ENCODE measurements at places on chromosomes 2 and 18.

DNA sequence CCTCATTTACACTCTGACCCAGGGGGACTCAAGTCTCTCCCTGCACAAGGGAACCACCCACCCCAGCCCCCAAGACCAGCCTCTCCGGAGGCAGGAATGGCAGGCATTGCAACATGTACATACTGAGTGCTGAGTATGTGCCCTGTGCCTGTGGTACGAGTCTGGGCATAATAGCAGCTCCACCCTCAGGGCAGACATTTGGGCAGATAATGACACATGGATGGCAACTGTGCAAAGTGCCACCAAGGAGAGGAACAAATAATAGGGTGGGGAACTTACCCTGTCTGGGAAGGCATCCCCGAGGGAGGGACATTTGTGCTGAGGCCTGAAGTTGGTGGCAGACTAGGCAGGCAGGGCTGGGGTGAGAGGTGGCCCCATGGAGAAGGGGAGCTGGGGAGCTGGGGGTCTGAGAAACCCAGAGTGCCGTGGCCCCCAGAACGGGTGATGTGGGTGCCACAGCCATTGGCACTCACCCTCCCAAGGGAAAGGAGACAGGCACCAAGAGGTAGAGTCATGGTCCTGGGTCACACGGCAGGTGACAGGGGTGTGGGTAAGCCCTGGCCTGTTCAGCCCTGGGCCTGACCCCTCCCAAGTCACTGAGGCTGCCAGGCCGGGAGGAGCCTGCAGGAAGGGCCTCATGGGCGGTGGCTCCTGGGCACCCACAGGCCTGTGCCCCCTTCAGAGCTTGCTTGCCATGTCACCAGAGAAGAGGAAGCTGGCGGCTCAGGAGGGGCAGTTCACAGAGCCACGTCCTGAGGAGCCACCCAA is 15.7 kb upstream of the GPR17 start:
- no peak for DNase-seq

DNA sequence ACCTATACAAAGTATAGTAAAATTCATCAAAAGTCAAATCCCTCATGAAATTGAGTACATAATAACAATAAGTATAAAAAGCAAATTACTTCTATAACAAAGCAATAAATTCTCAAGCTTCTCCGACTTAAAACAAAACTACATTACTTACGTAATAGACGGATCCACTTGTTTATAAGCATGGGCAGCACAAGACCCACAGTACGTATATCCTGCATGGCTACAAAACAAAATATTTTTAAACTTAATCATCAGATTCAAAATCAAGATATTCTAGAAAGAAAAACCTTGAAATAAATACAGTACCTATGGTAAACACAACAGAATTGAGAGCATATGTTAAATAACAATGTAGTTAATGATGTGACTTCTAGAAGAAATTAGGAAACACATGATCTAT is 78.9 kb downstream of the MEMO1 start:
- no peak for DNase-seq

- no peak for DNase-seq
Observed at GRCh38 chr2:241768251-241768711, 8.3 kb upstream of the GAL3ST2 start.

DNA sequence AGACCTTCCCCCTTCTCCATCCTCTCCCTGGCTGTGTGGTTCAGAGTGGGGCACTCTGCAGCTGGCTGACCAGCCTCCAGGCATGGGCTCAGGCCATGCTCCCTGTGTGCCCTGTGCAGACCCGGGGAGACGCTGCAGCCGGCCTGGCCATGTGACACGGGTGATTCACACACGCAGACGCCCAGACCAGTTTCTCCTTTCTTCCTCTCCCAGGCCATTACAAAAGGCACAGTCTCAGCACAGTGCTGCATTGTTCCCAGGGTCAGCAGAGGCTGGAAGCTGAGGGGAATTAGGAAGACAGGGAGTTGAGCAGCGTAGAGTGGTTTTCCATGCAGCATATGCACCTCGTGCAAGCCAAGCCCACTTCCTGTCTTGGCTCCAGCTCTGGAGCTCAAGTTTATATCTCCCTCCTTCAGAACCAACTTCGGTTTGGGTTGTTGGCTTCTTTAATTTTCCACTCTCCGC is 288.5 kb downstream of the TNS1 start:
- DNase-seq, result no peak

- DNase-seq, result no peak
Observed at GRCh38 chr2:216786676-216787075, 73.2 kb downstream of the TNP1 start.

- no peak for DNase-seq
Observed at GRCh38 chr2:159546716-159547430, 69.5 kb downstream of the BAZ2B start.

- DNase-seq, result no peak
Observed at GRCh38 chr2:178143481-178143880, 31.2 kb downstream of the RBM45 start.

DNA sequence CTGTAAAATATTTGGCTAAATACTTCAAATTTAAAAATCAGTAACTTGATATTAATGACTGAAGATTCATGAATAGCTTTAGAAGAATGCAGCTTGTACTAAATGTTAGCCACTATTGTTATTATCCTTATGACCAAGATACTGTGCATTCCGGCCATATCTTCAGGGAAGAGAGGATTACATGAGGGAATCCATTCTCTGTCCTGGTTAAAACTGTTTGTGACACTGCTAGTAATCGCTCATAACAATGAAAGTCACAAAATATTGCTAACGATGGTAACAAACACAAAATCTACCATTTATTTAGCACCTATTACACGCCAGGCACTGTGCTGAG is 217.7 kb downstream of the PRKCE start:
- no peak for DNase-seq

Data from NCI-H1694 (cell line).